RKO (cell line): ENCODE measurements at places on chromosomes 5 and 9.

- DNase-seq: no peak
Observed at GRCh38 chr9:94639061-94639998, at the start of gene FBP1. Gene FBP1, minus strand, starts transcription at chr9:94639518. Its CDS starts 208 bp downstream, at chr9:94639310.

DNA sequence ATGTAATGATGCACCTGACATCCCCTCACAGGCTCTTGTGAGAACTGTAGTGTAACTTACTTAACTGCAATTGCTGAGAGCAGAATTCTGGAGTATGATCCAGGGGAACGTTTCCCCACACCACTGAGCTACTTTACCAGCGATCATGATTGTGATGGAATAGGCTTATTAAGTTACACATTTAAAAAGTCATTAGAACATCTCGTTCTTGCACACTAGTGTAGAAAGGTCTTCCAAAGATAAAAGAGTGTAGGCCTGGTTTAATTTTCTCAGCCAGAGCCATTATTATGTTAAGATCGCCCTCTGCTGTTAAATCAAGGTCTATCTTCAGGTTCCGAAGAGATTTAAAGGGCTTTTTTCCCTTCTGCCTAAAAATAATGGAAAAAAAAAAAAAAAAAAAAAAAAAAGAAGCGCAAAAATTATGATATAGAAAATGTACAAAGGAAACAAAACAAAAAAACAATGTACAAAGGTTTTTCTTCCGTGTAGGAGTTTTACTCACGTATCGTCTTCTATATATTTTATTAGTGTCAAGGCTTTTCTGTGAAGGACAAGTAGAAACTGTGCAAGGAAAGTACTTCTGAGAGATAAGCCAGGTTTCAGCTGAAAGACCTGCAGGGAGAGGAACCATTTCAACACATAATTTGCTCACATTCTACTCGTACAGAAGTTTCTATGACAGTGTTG, 18.6 kb upstream of the MOB3B start:
- DNase-seq: peak; percentile 34

GRCh38 chr5:95734906-95735305, 3.8 kb downstream of the RHOBTB3 start:
- DNase-seq: no peak

DNA sequence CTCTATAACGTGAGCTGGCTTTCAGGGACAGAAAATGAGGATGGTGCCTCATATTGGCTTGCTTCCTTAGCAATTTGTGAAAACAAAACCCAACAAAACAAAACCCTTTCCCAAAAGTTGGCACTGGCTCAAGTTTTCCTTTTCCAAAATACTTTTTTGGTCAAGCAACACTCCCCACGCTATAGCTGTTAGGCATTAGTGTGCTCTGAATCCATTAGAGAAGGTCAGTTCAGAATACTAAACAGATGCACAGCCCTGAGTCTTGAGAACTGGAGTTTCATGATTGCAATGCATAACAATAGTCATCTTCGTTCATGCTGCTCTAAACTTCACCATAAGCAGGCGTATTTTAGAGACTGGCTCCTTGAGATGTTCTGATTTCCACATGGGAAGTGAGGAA, 172.0 kb upstream of the KLF9 start:
- DNase-seq: no peak

- DNase-seq: peak; percentile 74
Observed at GRCh38 chr5:35478856-35479682, 138.6 kb upstream of the SPEF2 start.

DNA sequence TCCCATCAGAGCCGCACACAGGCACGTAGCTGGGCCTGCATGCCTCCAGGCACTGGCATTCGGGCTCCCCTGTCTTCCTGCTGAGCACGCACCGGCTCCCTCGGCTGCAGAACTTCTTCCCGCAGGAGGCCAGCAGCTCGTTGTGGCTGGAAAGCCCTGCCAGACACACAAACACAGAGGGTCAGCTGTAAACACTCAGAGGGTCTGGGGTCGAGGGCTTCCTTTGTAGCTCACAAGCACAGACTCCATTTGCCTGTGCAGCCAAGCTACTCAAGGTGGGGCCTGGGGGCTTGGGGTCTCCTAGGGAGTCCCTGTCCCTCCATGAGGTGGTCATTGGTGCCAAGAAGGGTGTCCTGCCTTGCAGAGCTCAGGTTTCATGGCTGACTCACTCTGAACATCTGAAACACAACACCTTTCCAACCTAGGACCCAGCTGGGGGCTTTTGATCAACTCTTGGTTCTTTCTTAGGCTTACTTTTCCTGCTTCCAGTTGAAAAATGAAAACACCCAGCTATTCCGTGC, 211.4 kb downstream of the FSTL4 start:
- DNase-seq: no peak

DNA sequence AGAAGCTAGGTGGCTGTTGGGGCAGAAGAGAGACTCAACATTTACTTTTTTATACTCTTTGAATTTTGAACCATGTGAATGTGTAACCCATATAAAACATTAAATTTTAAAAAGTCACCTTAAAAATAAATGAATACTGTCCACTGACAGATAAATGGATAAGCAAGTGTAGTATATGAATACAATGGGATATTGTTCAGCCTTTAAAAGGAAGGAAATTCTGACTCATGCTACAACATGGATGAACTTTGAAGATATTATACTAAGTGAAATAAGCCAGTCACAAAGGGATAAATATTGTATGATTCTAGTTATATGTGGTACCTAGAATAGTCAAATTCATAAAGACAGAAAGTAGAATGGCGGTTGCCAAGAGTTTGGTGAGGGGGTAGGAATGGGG, 113.9 kb downstream of the TMEM174 start:
- DNase-seq: no peak

DNA sequence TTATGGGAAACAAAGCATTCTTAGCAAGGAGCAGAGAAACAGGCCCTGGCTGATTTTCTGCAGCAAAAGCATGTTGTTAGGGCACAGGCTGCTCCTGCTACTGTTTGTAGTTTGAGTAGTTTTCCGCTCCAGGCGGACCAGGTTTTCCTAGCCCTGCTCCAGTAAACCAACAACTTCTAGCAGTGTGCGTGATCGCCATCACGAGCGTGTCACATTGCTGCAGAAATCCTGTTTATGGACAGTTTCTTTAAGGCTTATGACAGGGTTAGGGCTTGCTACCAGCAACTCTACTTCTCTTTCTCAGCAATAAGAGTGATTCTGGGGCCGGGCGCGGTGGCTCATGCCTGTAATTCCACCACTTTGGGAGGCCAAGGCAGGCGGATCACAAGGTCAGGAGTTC, 803.9 kb upstream of the CDH10 start:
- no peak for DNase-seq

- no peak for DNase-seq
Observed at GRCh38 chr5:59246882-59247281, 646.6 kb downstream of the PDE4D start.

DNA sequence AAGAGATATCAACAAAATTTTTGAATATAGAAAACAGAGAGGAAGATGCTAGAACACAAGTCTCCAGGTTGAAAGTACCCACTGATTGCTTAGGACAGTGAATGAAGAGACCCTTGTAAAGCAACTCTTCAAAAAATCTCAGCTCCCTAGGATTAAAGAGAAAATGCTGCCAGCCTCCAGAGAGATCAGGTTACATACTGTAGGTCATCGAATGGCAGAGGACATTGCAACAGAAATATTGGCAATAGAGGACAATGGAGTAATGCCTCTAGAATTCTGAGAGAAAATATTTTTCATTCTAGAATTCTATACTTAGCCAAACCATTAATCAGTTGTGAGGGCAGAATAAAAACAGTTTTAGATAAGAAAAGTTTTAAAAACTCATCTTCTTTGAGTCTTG, 43.1 kb upstream of the ELL2 start:
- DNase-seq: no peak
